ENCODE measurements at places on chromosomes 11 and 22.

DNA sequence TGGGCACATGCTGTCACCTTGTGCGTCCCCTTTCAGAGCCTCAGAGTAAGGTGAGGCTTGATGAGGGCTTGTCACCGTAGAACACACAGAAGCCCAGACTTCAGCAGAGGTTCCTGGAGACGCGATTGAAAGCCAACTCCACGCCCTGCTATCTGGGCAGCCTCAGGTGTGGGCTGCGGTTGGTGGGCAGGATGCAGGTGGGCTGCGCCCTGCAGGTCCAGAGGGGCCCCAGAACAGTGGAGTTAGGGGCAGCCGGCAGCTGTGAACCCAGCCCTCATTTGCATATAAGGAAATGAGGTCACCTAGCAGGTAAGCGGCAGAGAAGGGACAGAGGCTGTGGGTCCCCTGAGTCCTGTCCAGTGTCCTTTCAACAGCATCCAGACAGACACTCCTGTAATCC lies 15.4 kb downstream of the PHLDA2 start:
- no peak for DNase-seq

- no peak for DNase-seq
Measured at GRCh38 chr22:46439576-46440465, 97.6 kb downstream of the CELSR1 start.

GRCh38 chr11:62186195-62186594 lies 3.8 kb upstream of the SCGB1D1 start:
- no peak for DNase-seq

- DNase-seq = no peak
Measured at GRCh38 chr11:72736452-72737069, 15.6 kb downstream of the ARAP1 start.

GRCh38 chr11:120780239-120780638 lies 243.7 kb upstream of the TBCEL start:
- no peak for DNase-seq

DNA sequence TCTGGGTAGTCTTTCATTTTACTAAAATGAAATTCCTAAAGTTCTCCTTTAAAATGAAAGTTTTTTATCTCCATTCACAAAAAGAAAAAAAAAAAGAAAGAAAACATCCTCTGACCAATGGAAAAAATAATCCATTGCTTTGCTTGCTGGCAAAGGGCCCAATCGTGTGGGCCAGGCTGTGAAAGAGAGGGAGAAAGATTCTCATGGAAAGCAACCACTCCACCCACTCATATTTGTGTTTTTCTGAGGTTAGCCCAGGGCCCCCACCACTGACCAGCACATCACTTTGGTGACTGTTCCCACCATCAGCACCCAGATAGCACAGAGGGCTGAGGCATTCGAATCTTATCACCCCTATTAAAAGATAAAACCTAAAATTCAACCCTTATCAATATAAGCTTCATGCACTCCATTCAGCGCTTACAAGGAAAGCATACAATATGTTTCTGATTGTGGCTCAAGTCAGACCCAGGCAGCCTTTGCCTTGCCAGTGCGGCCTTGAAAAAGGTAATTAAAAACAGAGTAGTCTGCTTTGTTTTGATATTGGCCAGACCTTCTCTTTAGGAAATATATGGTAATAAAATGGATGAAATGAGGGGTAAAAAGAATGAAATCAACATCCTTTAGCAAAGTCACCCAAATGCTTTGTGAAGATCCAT lies 192.8 kb downstream of the ETS1 start:
- DNase-seq = no peak
